ENCODE measurements at places on chromosomes 1 and 21.

DNA sequence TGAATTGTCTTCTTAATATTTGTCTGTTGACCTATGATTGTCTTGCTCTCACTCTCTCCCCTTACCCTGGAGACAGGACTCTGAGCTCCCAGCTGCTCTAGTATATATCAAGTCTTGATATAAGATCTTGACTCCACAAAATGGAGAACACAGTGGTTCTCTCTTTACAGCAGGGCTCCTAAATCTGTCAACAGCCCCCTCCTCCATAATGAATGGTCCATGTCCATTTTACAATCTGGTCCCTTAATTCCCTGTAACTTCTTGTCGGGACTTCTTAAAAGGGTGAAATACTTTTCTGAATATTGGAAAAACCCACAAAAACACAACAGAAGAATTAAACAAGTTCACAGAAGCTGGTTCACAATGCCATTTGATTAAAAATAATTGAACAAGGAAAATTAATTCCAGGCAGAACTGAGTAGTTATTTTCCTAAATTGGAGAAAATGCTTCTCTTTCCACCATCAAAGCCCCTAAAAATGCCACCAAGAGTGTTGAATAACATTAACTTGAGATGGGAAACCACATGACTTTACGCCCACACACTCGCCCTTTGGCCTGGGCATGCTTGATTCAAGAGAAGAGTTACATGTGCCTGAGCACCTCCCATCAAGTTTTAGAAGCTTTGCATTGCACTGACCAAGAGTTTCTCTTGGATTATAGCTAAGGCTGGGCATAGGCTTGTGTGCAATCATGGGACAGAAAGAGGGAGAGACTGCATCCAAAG lies 109.8 kb downstream of the TOMM20 start:
- DNase-seq, result no peak

GRCh38 chr21:29163341-29164115 lies 33.1 kb downstream of the MAP3K7CL start:
- peak; percentile 90 for DNase-seq

GRCh38 chr1:35708441-35708921 lies 10.2 kb downstream of the C1orf216 start:
- no peak for DNase-seq

DNA sequence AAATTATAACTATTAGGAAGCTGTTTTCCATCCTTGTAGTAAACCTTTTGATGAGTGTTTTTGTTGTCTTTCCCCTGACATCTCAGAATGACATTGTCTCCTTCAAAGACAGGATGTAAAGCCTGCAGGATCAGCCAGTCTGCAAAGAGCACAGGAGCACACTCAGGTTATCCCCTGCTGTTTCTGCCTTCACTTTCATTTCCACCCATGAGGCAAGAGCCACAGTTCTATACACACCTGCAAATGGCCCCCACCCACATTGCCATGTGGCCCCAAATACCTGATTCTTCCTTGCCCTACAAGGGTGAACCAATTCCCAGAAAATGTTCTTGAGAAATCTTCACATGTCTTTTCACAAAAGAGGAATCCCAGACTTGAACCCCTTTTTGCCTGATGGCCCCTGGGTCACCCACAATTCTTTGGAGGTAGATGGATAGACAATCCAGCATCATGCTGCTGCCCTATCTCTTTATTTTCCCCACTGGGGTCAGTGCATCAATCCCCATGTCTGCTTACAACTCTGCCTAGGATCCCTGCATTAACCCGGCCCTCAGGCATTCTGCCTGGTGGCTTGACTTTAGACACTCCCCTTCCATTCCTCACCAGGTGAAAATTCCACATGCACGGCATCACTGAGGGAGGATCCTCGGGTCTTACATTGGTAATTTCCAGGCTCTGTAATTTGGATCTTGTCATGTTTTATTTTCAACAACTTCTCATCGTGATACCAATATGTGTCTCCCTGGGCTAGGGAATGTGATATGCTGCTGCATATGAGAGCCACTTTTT lies 2.6 kb downstream of the FCRL3 start:
- DNase-seq, result no peak

GRCh38 chr1:243393096-243393495 lies 137.3 kb downstream of the SDCCAG8 start:
- DNase-seq, result no peak

- no peak for DNase-seq
Observed at GRCh38 chr21:44262338-44263056, 800 bp upstream of the DNMT3L start.

Data from fibroblast of the aortic adventitia (primary cell).